Hippocampal formation (tissue), 2 donors: ENCODE measurements at places on chromosomes 13 and 19.

GRCh38 chr19:3893509-3894179 lies 13.2 kb downstream of the ATCAY start:
- no peak for DNase-seq

- no peak for DNase-seq
Observed at GRCh38 chr19:30676990-30677679, 305.0 kb downstream of the ZNF536 start.

- DNase-seq: peak; percentile 79
Observed at GRCh38 chr13:52194184-52194868, 34.9 kb upstream of the NEK3 start.

DNA sequence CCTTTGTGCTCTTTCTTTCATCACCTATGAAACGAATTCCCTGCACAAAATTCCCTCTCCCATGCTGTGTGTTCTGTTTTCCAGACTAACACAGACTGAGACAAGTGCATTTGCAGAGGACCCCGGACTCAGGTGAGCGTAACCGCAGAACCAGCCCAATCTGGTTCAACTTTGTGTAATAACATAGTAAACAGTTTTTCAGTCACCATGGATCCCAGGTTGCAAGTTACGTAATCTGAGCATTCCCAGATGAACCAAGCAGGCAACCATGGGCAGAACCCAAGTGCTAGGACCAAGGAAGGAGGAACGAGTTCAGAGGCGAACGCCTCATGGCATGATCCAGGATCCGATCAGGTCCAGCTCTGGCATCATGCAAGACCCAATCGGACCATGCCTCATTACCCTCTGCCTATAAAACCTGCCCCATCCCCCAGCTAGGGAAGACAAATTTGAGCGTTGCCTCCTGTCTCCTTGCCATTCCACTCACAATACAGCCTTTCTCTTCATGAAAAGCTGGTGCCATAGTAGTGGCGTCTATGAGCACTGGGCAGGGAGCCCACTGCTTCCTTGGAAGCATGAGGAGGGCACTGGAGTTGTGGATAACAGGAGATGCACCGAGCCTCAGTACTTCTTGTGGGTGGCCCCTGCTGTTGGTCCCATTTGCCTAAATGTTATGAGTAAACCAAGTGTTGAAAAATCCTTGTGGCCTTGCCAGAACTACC lies 107.6 kb downstream of the ABCC4 start:
- no peak for DNase-seq

- no peak for DNase-seq
Observed at GRCh38 chr19:30287259-30287658, 84.9 kb upstream of the ZNF536 start.

DNA sequence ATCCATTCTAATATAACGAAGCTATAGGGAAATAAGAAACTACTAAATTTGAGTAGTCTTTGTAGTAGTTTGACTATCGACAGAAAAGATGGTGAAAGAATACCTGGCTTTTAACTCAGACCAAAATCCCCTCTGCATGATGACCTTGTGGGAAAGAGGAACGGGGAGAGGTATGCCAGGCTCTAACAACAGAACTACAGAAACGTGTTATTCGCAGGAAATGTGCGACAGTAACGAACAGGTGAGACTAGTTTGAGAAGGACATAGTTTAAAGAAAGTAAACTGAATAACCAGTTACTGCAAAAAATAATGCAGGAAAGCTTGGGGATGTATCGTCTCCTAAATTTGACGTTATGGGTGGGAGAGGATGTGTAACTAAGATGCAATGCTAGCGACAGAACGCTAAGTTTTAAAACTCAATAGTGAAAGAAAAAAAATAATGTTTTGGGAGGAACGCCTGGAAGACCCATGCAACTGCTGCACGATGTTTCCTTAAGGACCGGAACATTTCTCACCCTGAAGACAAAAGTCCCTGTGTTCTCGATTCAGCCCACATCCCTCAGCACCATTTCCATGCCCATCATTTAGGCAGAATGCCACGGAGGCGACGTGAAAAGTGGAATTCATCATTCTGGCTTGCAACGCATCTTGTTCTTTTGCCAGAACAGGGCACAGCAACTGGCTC lies 1.6 kb upstream of the RAP2A start:
- DNase-seq: peak; percentile 71

- no peak for DNase-seq
Observed at GRCh38 chr13:41651413-41652058, 194.2 kb downstream of the RGCC start.

GRCh38 chr19:55373993-55374757 lies 2.5 kb upstream of the TMEM190 start:
- DNase-seq: no peak
